ENCODE measurements at places on chromosomes 7 and 10.

GRCh38 chr7:102467581-102468477, 3.0 kb downstream of the LRWD1 start:
- DNase-seq, result no peak

DNA sequence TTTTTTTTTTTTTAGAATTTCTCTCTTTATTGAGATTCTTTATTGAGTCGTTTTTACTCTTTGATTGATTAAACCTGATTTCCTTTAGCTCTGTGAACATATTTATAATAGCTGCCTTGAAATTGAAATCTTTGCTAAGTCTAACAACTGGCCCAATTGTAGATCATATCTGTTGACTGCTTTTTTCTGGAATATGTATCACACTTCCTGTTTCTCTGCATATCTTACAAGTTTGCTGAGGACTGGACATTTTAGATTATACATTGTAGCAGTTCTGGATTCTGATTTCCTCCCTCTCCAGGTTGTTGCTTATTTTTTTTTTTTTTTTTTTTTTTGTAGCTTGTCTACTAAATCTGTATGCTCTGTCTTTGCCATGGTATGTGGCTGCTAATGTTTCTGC, 56.3 kb downstream of the PRKAR2B start:
- DNase-seq, result no peak

GRCh38 chr7:121017586-121017985, 29.1 kb downstream of the CPED1 start:
- DNase-seq, result no peak

DNA sequence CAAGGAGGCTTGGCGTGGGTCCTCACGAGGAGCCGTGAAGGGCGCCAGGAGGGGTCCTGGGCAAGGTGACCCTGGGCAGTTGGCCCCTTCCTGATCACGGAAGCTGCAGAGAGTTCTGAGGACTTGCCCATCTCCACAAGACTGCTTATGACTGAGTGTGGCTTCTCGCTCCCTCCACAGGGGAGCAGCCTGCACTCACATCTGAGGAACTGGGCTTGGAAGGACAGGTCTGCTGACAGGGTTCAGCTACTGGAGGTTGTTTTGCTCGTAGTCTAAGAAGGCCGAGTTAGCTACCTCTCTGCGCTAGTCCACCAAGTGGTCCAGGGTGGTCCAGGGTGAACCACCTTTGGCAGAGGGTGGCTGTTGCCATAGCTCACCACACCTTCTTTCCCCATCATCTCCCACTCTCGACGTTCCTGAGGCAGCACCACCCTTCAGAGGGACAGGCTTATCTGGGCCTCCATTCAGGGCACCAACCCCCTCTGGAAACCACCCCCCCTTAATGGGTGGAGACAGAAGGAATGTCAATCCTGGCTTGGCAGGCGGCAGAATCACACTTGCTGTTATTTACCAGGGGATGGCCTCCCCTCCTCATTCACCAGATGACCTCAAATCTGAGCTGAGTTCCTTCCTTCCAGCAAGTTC, 38.2 kb downstream of the FAM53B start:
- DNase-seq, result no peak

DNA sequence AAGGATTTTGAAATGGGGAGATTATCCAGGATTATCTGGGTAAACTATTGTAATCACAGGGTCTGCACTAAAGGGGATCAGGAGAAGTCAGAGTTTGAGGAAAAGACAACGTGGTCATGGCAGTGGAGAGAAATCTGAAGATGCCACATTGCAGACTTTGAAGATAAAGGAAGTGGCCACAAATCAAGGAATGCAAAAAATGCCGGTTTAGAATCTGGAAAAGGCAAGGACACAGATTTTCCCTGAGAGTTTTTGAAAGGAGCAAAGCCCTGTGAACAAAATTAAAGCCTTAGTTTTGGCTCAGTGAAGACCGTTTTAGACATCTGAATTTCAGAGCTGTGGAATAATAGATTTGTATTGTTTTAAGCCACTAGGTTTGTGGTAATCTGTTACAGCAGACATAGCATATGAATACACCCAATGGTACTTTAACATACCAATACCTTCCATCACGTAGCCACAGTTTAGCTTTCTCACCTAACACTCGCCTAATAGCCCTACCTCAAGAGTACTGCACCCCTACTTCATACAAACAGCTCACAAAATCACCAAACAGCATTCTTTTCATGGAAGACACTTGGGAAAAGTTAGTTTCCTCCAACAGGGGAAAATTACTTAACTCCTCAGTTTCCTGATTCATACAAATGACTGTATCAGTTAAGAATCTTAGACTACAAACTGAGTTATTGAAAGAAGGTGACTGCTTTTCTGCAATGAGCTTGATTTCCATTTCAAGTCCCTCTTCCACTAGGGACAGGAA, 446.5 kb downstream of the INHBA start:
- peak; percentile 64 for DNase-seq

- DNase-seq, result no peak
Measured at GRCh38 chr10:78936412-78937342, 132.1 kb upstream of the ZMIZ1 start.

DNA sequence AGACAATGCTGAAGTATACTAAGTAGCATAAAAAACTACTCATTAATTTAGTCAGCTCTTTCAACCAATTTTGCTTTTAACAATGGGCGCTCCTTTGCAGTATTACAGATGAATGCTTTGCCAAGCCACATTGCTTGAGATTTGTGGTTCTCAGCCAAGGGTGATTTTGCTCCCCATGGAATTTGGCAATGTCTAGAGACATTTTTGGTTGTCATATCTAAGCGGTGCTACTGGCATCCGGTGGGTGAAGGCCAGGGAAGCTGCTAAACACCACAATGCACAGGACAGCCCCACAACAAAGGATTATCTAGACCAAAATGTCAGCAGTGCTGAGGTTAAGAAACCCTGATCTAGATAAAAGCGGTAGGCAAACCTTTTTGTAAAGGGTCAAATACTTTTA, 112.0 kb downstream of the UBE2H start:
- peak; percentile 29 for DNase-seq

GRCh38 chr10:17742918-17743317, 9.1 kb upstream of the TMEM236 start:
- DNase-seq, result peak; percentile 56

- DNase-seq, result no peak
Measured at GRCh38 chr10:301536-301935, 166.3 kb downstream of the ZMYND11 start.

DNA sequence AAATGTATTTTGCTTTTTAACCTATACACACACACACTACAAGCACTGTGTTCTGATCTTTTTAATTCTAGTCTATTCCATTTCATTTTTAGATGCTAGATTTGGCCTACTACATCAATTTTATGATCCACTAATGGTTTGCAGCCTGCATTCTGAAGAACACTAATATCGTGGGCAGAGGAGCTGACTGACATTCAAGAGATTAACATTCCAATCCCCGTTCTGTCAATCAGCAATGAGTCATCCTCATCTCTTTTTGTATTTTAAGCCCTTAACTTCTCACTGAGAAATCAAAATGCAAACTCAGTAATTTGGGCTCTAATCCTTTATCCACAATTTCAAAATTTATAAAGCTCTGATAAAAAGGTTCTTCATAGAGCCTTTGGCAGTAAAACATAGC, 47.1 kb upstream of the GAD2 start:
- no peak for DNase-seq

GRCh38 chr10:78362406-78363022, 328.9 kb downstream of the RPS24 start:
- DNase-seq, result peak; percentile 86

DNA sequence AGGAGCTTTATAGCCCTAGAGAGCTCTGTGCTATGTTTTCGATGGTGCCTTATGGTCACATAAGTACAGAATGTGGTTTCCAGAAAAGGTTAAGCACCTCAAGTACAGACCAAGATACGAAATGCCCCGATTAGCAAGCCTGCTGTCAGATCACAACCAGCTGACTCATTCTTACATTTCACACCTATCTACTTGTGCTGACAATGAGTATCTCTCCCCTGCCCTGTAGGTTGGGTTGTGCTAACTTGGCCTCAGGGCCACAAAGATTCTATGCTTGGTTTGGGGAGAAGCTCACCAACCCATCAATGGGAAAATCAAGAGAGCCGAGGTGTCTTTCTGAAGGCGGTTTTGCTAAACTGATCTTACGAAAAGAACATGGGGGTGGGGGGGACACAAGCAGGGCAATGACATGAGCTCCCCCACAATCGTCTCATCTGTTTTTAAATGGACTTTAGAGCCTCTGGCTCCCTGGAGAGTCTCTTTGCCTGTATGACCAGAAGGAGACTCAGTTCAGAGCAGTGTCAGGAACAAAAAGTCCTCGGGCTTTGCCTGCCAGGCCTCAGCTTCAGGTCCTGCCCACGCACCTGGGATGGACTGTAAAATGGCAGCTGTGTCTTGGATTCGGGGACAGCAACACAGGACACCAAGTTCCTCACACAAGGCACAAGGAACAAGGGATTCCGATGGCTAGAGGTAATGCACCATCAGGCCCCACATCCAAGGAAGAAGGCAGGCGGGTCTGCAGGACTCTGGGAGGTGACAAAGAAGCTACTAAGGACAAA, 55.1 kb downstream of the FAM53B start:
- DNase-seq, result no peak

DNA sequence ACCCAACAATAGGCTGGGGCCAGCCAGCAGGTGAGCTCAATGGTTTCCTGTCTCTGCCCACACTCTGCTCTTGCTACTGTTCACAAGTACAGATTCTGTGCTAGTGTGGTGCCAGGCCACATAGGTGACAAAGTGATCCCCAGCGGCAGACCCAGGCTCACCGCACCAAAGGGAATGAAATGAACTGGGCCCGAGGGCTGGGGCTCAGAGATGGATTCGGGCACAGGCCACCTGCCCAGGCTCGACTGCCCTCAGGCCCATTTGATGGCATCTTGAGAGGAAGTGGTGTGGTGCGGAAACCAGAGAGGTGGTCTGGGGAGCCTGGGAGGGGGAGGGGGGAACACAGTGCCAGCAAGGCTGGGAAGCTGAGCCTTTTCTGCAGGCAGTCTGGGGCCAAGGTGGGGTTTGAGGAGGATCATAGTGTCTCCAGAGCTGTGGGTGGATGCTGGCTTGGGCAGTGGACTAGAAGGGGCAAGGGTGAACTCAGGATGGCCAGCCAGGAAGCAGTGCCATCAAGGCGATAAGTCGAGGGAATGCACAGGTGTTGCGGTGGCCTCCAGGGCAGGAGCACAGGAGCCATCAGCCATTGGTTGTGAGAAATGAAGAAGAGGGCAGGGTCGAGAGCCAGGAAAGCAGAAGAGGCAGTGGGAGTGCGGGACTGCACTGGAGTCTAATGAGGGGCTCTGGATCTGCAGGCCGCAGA, 85.2 kb downstream of the ARHGAP22 start:
- no peak for DNase-seq

DNA sequence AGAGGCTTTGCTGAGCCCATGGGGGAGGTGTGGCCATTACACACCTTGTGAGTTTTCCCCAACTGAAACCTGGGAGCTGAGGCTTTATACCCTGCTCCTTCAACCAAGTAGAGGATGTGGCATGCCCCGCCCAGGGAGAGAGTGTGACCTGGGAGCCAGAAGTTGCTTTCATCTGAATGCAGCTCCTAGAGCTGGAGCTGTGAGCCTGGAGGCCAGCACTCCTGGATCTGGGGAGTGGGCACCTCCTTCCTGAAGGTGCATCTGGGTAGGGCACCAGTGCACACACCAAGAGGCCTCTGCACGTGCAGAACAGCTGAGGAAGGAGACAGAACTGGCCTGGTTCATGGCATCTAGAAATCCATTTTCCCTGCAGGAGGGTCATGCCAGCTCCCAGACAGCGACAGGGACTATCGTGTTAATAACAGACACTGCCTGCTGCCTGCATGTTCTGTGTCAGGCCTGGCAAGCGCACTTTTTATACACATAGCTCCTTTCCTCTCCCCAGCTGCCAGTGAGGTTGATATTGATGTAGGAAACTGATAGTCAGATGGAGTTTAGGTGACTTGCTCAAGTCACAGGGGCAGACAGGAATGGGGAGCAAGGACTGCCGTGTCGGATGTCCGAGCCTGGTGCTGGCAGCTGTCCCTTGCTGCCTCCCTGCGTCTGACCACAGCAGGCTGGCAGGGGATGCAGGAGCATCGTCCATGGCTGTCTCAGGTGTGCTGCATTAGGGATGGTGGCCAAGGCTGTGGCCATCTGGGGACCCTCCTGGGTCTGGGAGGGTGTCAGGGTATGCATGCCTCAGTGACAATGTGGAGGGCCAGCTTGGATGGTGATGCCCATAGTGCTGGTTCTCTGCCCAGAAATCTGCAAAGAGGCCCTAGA, 189.9 kb upstream of the CXCL12 start:
- DNase-seq, result no peak

GRCh38 chr7:47227762-47228177, 354.1 kb downstream of the TNS3 start:
- peak; percentile 89 for DNase-seq

GRCh38 chr10:113856563-113856962, 2.1 kb downstream of the NHLRC2 start:
- no peak for DNase-seq

DNA sequence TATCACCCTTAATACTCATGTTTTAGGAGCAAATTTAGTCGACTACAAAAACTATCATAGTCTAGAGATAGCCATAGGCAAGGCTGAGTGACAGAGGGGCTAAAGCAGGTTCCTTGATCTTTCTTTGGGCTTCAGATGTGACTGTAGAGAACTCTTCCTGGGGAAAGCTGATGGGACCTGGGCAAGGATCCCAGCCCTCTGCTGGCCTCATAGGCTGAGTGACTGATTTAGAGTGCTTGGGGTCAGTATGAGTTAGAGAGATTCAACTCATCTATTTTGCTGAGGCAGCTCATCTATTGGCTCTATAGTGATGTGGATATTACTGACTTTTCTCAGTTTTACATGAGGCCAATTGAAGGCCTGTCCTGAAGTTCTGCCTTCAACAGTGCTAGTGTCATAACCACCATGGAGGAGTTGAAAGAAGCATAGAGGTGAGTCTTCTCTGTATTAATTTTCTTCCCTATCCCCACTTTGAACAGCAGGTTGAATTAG, 81.6 kb downstream of the SAMD9 start:
- DNase-seq, result no peak

- DNase-seq, result no peak
Measured at GRCh38 chr7:112782498-112782897, 7.7 kb downstream of the TMEM168 start.

DNA sequence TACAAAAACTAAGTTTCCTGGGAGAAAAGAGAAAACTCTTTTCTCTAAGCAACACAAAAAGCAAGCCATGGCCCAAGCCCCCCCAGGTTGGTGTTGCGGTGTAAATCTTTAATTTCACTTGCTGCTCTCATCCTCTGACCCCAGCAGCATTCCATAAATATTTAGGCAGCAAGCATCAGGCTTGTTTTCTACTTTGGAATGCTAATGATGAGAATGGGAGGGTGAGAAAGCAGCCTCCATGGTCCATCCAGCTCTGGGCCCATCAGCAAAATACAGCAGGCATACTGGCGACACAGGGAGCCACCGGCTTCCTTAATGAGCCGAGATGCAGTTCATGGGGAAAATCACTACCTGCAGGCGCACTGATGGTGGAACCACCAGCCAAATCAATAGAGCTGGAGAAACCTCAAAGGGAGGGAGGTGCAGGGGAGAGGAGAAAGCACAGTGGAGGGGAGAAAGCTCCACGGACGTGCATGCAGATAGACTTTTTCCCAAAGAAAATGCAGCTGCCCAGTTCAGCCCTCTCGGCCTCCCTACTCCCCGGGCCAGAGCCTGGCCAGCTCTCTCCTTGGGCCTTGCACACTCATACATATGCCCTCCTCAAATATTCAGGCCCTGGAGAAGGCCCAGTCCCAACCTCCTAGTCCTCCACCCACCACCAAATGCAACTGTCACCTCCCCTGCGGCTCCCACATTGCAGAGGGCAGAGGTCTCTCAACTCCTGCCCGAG, 131.9 kb downstream of the GRID1 start:
- peak; percentile 8 for DNase-seq

All from fibroblast of skin of right biceps (primary cell).